ENCODE measurements at places on chromosomes 5 and 9. TPM values are rescaled to one million over a fixed set of nuclear protein-coding genes. Genes with fewer than 3 reads are reported as not detected.

FREM1 gene
- total RNA-seq, result 0.11 TPM

PCDHB14 gene
- 0.11 TPM for total RNA-seq

PTPDC1 gene
- total RNA-seq, result 13.2 TPM

OTP gene
- not detected for total RNA-seq

SAXO1 gene
- total RNA-seq, result not detected

Measured in uterine smooth muscle cell (primary cell).